ENCODE measurements at places on chromosomes 6 and 20.

GRCh38 chr6:8219352-8219943, 117.1 kb upstream of the EEF1E1 start:
- peak; percentile 32 for DNase-seq

GRCh38 chr20:37657924-37658804, 35.7 kb upstream of the CTNNBL1 start:
- no peak for DNase-seq

- DNase-seq = no peak
Observed at GRCh38 chr6:39602601-39603519, 122.3 kb downstream of the KIF6 start.

DNA sequence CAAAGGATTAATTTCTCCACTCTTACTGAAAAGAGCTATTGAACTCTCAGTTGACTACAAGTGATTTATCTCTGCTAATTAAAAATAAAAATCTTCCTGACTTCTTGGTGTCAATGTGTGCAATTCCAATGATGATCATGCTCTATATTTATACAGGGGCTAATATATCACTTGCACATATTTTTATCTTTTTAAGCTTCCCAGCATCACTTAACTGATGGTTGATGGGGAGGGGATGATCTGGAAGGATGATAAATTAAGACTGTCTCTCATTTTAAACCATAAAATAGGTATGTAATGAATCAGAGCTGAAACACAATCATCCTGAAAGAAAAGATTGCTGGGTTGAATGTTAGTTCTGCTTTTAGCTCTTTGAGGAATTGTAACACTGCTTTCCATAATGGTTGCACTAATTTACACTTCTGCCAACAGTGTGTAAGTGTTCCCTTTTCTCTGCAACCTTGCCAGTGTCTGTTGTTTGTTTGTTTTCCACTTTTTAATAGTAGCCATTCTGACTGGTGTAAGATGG, 169.6 kb upstream of the ECI2 start:
- DNase-seq = no peak

DNA sequence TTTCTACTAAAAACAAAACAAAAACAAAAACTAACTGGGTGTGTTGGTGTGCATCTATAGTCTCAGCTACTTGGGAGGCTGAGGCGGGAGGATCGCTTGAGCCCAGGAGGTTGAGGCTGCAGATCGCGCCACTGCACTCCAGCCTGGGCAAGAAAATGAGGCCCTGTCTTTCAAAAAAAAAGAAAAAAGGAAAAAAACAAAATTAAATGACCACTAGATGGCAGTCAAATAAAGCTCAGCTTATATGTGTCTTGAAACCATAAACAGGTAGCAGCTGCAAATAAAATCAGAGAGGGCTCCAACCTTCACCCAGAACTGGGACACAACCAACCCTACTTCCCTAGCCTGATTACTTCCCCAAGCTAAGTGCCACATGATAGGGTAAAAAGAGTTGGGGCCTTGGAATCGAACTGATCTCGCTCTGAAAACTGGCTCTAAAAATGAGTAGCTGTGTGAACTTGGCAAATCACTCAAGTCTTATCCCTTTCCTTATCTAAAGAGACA, 67.1 kb upstream of the ADGRF4 start:
- DNase-seq = no peak

GRCh38 chr6:5786969-5787720, 219.6 kb downstream of the NRN1 start:
- no peak for DNase-seq

DNA sequence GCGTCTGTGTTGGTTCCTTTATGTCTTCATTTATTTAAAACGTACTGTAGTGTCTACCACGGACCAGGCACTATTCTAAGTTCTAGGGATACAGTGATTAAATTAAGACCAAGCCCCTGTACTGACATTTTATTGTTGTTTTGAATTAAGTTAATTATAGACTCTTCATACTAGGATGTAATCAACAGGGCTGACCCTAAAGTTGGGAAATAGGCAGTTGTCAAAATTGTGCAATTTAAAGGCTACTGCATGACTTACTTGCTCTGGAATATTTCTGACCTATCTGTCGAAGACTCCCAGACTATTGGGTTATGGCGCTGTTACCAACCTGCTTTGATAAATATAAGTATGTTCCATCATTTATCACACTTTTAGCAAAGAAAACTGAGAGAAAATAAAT, 6.7 kb downstream of the MYO6 start:
- no peak for DNase-seq

DNA sequence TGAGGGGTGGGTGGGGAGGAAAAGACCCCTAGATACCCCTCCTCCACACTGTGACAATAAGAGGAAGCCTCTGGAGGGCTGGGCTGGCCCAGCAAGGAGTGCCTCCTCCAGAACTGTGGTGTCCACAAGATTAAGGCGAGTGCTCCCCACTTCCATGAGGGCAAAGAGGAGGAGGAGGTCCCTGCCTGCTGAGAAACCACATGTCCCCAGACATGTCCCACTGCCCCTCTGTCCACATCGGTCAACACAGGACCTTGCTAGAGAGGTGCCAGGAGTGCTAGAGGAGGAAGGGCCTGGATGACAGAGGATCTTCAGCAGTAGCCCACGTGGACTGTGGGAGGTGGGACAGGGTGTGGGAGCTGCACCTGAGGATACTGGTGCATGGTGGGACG, 3.1 kb downstream of the RAET1G start:
- DNase-seq = no peak

DNA sequence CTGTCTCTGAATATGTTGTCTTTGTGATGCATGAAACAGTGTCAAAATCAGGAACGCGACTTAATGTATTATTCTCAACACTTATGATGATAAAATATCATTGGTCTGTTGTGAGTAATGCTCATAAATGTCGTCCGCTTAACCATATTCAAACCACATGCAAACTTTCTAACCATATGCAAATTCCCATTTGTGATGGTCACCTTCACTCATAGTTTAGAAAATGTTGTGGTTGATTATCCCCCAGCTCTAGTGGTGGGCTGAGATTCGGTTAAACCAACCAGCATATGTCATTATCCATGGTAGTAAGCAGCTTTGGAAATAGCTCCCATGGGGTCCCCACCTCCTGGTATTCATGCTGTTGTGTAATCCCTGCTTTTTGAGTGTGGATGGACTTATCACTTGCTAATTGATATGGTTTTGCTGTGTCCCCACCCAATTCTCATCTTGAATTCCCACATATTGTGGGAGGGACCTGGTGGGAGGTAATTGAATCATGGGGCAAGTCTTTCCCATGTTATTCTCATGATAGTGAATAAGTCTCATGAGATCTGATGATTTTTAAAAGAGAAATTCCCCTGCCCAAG, 360.0 kb upstream of the TSHZ2 start:
- DNase-seq = no peak

Measured in Panc1 (cell line).